Fibroblast of skin of scalp (primary cell): ENCODE measurements at places on chromosomes 4 and X.

DNA sequence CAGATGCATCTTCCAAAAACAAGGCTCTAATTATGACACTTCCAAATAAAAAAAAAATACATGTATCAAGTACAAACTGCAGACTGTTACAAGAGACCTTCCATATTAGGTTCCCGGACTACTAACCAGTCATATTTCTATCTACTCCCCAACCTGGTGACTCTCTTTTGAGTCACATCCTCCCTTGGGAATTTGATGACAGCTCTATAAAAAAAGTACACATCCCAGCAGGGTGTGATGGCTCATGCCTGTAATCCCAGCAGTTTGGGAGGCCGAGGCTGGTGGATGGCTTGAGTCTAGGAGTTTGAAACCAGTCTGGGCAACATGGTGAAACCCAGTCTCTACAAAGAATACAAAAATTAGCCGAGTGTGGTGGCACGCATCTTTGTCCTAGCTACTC, 14.9 kb downstream of the RPGR start:
- DNase-seq: peak; percentile 90

GRCh38 chr4:187995322-187996207, at the start of gene ZFP42:
Gene ZFP42, plus strand, starts transcription at chr4:187995771. Its CDS starts 7,037 bp downstream, at chr4:188002808.
- no peak for DNase-seq

DNA sequence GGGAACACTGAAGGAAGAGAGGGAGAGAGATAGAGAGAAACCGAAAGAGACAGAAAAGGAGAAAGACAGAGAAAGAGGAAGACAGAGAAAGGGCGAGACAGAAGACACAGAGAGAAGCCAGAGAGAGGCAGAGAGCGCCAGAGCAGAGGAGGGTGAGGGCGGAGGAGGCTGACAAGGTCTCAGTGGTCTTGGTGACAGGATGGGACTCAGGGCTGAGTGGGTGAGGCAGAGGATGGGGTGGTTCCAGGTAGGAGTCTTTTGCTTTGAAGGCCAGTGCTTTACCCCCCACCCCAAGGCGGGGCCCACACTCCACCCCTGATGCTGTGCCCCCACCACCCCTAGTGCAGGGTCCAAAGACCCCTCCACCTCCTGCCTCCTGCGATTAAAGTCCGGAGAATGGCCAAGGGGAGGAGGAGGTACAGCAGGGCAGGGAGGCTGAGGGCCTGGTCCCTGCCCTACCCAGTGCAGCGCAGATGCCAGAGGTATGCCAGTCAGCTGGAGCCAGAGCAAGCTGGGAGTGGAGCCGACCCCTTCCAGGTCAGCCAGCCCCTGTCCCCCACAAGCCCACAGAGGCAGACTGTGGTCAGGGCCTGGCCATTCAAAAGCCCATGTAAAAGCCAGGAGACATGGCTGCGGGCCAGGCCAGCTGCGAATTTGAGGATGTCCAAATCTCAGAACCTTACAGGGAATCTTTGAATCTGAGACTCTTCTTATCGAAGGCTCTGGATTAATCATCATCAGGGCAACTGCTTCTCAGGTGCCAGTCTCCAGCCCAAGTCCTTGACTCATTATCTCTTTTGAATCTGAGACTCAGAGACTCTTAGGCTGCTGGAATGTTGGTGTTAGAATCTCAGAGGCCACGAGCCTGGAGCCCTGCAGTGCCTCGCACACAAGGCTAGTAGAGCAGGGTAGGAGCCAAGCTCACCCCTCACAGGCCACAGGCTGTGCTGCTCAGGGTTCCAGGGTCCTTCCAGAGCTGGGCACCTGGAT, 758 bp downstream of the IQSEC2 start:
- DNase-seq: peak; percentile 43

DNA sequence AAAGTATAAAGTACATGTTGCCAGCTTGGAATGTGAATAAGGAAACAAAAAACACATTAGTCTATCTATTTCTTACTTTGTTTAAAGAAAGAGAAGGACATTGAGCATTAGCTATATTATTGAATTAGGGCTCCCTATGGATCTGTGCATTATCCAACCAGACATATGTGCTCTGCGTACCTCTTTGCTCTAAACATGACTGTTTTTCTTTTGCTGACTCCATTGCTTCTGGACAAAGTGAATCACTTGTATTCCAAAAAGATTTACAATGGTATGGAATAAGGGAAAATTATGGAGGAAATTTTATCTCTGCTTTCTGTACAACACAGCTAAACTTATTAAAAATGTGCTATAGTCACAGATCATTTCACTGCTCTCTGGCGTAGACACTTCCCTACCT, 727.8 kb upstream of the LCORL start:
- DNase-seq: no peak

DNA sequence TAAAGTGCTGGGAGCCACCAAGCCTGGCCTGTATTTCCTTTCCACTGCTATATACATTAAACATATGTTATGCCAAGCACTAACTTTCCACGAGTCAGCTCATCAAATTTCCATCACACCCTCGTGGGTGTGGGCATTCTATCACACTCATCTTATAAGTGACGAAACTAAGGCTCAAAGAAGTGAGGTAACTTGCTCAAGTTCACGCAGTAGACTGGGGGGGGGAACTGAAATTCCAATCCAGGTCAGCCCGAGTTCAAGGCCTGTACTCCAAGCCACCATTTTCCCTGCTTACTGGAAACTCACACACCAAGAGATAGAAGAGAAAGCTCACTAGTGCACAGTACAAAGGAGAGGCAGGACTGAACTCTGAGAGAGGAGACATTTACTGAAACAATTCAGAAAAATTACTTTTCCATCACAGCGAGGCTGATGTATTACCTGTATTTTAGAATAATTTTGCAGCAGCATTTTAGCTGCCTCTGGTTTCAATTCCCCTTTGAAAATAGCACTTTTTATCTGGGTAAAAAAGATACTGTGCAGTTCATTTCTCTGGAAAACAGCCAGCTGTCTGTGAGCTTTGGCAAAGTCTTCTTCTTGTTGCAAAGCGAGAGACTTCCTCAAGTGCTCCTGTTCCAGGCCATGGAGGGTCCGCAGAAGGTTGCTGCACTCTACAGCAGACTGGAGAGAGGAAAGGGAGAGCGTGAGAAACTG, 76.8 kb downstream of the EVC2 start:
- DNase-seq: peak; percentile 11

DNA sequence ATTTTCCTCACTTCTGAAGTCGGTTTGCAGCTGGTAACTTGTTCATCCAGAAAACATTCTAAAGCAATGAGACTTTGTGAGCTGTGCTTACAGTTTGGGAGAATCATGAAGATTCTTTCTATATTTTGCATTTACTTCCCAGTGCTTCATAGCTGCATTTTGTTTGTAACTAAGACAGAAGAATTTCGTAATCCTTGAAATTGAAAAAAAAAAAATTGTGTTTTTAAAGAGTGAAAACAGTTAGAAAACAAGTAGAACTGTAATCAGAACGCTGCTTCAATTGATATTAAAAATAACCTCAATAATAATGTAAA, 392.4 kb downstream of the UNC5C start:
- no peak for DNase-seq

DNA sequence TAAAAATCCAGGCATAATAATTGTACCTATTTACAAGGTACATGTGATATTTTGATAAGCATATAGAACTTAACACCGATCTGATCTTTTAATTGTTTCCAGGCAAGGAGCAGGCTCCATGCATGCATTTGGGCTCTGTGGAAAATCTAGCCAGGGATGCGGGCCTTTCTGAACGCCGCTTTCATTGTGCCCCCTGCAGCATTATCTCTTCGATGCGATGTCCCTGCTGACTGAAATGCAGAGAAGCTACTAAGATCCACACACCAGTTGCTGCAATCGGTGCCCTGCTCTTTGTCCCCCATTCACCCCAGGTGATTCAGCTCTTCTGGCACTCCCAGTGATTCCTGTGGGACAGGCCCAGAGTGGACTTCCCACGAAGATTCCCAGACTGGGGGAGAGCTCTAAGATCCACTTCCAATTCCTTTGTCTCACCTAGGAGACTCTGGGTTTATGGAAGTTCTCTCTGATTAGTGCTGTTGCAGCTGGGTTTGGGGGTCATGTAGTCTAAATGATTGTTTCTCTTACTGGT, 254.3 kb upstream of the AGA start:
- DNase-seq: peak; percentile 2

DNA sequence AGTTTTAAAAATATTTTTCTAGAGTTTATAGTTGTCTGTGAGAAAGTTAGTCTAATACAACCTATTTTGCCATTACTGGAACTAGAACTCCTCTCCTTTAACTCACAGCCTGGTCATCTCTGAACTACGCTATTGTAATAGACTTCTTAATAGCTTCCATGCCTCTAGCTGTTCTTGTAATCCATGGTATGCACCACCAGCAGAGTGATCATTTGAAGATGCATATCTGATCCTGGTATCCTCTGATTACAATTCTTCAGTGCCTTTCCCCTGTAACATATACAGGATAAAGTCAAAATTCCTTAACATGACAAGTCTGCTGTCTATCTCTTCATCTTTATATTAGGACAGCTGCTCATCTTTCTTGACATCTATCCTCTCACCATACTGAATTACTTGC, 37.6 kb upstream of the NALF2 start:
- DNase-seq: no peak

DNA sequence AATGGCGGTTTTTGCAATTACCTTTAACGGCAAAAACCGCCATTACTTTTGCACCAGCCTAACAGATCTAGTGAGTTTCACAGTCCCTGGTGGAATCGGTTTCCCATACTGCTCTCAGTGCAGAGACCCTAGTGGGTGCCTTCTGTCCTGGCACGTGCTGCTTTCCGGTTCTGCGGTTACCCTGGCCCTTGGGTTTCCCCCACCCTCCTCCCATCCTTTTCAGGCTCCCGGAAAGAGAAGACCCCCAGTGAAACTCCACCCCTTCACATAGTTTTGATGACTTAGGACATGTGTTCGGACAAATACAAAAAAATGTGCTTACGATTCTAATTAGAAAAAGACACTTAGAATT, 36.9 kb downstream of the NLGN3 start:
- no peak for DNase-seq

DNA sequence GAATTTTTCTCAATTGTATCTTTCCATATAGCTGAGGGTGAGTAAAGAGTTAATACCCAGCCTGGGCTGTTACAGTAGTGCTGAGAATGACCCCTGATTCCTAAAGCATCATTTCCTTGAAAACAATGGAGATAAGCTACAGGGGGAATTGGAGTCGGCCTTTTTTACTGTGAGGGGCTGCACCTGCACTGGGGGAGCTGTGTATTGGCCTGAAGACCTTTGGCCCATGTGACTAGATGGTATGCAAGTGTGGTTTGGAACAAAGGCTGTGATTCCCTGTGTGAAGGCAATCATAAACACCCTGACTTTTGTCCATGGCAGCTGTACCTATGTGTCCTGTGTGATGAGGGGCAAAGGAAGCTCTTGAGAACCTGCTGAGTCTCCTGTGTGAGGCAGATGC, 124.0 kb upstream of the HPGD start:
- no peak for DNase-seq

GRCh38 chr4:140094438-140095420, 59.3 kb downstream of the MAML3 start:
- no peak for DNase-seq

DNA sequence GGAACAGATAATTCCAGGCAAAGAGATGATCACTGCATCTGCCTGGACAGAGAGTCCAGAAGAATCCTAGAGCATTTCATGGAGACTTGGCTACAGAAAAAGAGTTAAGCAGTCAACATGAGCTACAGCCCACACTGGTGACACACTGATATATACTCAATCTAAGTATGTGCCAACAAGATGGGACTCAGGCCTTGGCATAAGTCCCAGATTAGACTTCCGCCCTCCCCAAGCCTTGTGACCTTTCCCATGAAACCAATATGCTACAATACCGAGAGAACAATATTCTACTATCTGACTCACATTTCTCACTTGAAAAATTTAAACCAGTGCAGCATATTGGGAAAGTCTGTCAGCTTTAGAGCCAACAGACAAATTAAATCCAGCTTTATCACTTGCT, 65.7 kb upstream of the SLITRK2 start:
- DNase-seq: no peak

GRCh38 chr4:183747380-183747779, 88.3 kb downstream of the TRAPPC11 start:
- no peak for DNase-seq

- DNase-seq: no peak
Observed at GRCh38 chrX:134746410-134746785, 88.1 kb upstream of the PLAC1 start.

DNA sequence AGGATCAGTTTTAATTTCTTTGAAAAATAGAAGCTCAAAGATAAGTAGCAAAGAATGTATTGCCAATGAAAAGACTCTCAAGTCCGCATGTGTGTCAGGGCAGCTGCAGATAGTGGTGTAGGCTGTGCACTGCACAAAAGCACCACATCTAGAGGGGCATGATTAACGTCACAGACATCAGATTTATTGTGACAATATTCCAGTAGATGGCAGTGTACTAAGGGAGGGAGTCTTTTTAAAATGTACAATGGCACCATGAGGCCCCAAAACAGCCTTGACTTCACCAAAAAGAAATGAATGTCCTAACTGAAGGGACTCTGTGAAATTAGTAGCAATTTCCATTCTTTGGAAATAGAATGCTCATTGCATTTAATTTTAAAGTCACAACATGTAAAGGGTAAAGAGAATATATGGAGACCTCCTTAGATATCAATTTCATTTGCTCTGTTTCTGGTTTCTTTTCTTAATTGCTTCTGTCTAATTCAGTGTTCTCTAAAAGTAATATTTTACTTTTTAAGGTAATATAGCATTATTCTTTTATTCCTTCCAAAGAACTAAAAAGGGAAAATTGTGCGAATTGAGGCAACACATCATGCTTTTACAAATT, 98.4 kb downstream of the ZNF827 start:
- DNase-seq: peak; percentile 66

DNA sequence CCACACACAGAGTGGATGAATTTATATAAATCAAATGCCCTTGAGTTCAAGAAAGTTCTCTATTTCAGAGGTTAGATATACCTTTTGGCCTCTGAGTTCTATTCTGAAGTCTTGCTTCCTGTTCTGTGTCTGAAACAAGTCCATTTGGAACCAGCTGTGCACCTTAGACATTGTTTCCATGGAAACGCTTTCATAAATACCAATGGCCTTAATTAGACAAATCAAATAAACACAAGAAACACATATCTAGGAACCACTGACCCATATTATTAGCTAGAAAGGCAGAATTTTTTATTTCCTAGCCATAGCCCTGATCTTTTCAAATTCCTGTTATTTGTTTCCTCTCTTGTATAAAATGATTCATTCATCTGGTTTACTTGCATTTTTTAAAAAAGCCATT, 8.4 kb upstream of the C4orf54 start:
- DNase-seq: no peak

GRCh38 chr4:40749717-40750460, at the start of gene NSUN7:
Gene NSUN7, plus strand, starts transcription at chr4:40749955. Its CDS starts 739 bp downstream, at chr4:40750694.
- DNase-seq: peak; percentile 47
